ENCODE measurements at places on chromosomes 3 and 15.

DNA sequence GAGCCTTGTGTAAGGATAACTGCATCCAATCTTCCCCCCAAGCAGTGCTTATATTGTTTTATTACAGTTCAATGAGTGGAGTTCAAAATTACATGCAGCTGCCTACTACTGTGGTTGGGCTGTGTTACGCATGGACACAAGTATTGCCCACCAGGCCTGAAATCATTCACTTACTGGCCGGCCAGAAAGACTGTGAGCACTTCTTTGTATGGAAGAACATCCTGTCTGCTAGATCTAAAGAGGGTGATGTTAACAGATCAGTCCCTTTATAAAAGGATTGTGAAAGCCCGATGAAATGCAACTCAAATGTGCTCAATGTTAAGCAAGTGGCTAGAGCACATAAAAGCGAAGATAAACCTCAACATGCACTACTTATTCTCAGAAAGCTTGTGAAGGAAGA, 132.5 kb downstream of the FOXP1 start:
- DNase-seq, result no peak

- DNase-seq, result no peak
Measured at GRCh38 chr3:188720636-188721035, 451.1 kb upstream of the TPRG1 start.

DNA sequence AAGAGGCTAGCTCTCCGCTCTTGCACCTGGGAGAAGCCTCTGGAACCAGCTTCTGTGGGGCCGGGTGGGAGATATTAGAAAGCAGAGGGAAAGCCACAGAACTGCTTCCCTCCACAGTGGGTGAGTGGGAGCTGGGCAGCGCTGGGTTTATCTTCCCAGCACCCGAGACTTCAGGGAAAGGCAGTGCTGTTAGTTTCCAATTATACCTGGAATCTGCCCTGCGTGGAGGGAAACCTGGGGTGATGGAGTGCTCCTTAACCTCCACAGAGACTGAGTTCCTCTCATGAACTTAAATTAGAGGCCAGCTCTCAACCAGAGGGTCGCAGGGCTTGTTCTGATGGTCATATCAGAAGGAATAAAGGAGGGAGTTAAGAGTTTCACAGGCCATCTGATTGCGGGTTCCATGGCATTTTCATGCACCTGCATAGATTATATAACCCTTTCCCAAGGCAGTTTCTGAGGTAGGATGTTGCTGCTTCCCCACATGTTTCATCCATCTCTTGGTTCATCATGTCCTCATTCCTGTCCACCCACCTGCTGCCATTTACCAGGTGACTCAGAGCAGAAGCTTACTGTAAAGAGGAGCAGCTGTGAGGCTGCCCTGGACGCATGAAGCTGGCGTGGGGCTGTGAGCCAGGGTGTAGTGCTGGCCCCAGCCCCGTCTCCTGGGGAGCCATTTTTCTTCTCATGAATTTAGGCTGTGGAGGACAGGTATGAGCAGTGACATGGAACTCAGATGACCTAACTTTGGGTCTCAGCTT, 42.5 kb downstream of the CA12 start:
- DNase-seq, result no peak

DNA sequence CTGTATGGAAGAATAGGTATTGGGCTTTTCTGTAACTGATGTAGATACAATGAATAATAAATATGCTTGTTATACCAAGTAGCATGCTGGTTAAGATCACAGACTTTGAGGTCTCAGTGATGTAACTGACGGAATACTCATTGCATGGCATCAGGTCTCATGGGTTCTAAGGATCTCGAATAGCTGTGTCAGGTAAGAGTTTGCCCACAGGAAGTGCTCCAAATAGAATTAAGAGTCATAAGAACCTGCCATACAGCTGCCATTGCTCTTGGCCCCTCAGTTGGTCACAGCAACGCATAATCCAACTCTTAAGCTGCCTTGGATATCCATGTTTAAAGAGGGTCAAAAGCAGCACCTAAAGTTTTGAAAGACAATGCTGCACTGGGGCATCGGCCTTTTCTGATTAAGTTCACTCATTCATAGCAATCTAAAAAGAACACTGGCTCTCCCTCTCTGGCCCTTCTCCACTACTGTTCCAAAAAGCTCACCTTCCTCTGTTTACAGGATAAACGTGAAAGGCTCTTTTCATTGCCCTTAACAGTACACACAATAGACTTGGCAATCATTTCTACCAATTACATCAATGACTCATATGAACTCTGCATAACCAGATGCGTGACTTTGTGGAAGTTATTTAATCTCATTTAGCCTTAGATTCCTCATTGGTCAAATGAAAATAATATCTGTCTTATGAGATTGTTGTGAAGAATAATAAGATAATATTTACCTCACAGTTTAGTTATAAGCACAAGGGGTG, 74.6 kb downstream of the ZBTB20 start:
- DNase-seq, result no peak

DNA sequence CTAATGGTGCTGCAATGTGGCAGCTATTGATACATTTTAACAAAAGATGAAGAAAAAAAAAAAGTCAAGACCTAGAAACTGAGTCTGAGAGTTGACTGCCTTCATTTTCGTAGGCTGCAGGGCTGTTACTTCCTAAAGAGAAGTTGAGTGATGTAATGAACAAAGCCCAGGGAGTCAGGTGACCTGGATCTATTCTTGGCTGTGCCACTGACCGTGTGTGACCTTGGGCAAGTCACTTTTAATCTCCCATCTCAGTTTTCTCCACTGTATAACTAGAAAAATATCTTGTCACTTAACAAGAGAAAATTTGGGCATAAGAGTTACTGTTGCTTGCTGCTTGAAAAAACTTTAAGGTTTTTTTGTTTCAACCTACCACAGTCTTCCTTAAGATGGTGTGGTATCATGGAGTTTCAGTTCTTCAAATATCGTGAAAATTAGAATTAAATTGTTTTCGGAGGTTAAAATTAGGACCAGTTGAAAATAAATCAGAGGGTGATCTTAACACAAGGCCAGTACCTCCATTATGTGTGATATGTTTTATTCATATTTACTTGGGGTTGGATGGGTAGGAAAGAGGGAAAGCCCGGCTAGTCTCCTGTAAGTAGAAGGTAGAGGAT, 5.8 kb downstream of the FMN1 start:
- no peak for DNase-seq

GRCh38 chr15:27725731-27726130, 373.4 kb downstream of the OCA2 start:
- DNase-seq, result no peak

DNA sequence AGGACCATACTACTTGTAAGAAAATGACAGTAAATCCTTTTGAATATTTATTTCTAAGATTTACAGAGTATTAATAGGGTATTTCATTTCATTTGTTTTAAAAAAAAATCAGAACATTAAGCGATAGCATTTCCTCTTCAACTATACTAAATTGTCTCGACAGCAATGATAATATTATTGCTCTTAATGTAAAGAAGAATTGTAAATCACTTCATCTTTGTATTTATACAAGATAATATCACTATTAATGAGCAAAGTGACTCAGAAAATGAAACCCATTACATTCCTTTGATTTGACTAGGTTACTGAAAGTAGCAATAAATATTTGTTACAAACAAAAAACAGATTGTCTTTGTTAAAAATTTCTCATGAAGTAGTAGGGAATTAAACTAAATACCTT, 131.1 kb upstream of the CNTN4 start:
- no peak for DNase-seq

DNA sequence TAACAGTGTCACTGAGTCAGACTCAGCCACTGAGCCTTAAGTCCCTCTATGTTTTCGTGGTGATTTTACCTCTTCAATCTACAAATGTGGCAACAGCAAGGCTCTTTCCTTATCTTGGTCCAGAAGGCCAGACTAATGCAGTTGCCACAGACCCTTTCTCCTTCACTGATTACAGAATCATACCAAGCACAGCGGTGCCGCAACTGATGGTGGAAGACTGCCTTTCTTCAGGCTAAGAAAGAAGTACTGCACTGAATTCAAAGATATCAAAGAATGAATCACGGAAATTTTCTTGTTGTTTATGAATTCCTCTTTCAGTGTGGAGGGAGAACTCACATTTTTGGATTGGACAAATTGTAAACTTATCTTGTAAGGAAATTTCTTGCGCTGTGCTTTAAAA, 18.6 kb downstream of the DCP1A start:
- no peak for DNase-seq

GRCh38 chr3:152335273-152335672, 66.5 kb downstream of the MBNL1 start:
- no peak for DNase-seq

DNA sequence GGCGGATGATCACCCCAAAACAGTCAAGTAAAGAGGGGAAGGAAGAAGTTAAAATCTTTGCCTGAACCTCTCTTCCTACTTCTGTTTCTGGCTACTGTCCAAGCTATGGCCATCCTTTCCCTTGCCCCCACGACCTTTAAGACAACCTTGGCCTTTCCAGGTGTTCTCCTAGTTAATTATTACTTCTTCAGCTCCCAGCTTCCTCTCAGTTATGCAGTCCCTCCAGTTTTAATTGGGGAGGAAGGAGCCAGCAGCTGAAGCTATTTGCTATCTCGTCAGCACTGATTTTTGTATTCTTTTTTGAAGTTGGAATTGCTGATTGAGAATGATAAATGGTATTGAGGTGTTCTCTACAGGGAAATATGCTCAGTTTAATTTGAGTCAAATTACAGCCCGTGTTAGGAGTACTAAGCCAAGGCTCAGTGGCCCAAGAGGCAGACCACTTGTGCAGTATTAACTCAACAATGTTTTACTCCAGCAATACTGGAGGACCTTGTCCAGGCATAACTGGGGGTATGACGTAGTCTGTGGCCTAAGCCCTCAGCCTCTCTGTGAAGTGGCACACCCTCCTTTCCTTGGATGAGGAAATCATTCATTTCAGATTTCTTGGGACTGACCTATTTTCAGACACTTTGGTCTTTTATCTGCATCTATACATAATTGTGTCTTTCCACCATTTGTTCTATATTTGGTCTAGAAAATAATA, 336.9 kb downstream of the SLC9A9 start:
- DNase-seq, result no peak

DNA sequence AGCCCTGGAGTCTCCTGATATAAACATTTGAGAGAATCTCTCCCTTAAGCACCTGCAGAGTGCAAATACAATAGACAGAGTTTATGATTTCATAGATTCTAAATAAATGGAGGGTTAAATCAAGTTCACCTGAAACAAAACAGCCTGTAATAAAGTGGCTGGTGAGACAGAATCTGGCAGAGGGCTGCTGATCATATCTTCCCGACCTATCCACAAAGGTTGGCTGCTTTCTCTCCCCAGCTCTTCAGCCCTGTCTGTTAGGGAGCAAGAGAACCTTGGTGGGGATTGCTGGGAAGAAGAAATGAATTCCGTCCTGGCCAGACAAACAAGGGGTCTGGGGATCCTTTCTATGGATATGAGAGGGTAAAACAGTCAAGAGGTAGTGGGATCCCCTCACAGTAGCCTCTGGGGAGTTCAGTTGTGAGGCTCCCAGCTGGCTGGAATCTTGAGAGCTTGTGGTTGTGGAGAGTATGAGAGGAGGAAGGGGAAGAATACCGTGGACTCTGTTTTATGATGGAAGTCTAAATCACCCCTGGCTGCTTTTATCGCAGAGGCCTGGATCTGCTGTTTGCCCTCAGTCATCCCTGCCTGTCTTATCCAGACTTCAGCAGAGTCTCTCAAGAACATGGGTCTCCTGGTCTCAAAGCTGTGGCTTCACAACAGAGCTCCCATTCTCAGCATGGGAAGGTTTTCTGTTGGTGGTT, 451.3 kb downstream of the NTRK3 start:
- DNase-seq, result no peak

GRCh38 chr3:105686278-105686897, 182.4 kb downstream of the CBLB start:
- no peak for DNase-seq

- DNase-seq, result no peak
Measured at GRCh38 chr3:70137366-70137765, 137.8 kb downstream of the SAMMSON start.

DNA sequence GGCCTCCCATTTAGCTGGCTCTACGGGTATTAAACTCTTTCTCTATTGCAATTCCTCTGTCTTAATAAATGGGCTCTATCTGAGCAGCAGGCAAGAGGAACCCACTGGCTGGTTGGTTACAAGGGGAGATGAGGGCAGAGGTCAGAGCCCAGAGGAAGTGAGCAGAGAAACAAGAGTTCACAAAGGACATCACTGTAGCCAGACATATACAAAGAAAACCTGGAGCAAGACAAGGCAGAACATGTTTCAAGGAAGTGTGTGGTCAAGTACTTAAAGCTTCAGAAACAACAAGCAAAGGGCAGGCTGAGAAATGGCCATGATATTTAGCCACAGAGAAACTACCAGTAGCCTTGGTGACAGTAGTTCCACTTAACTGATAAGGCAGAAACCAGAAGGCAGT, 24.3 kb downstream of the SUSD5 start:
- no peak for DNase-seq

DNA sequence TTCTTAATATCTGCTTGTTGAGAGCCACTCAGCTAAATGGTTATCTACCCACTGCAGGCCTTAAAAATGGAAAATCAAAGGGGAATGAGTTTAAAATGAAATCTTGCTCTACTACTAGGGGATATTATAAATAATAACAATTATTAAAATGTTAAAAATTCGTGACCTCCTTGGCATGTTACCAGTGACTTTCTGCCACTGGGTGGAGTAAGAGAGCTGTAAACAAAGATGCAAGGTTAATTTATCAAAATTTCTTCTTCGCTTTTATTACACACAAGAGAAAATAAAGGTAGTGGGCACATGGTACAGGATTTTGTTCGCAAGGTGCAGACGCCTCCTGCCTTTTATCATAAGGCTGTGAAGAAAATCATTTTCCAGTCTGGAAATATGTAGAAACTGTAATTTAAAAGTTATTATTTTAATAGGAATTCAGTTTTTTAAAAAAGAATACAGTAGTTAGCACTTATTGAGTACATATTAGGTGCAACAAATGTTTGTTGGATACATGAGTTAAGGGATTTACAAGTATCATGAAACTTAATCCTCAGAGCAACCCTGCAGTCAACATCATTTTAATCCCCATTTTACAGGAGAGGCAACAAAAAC, 272.6 kb downstream of the SUCLG2 start:
- no peak for DNase-seq

- DNase-seq, result no peak
Measured at GRCh38 chr3:18812316-18812715, 336.0 kb upstream of the KCNH8 start.

GRCh38 chr3:64588380-64588779, 99.4 kb downstream of the ADAMTS9 start:
- no peak for DNase-seq
